ENCODE measurements at places on chromosomes 1 and 21.
A peak's percentile ranks its signal among the peaks of the same experiment; 100 is the strongest.

DNA sequence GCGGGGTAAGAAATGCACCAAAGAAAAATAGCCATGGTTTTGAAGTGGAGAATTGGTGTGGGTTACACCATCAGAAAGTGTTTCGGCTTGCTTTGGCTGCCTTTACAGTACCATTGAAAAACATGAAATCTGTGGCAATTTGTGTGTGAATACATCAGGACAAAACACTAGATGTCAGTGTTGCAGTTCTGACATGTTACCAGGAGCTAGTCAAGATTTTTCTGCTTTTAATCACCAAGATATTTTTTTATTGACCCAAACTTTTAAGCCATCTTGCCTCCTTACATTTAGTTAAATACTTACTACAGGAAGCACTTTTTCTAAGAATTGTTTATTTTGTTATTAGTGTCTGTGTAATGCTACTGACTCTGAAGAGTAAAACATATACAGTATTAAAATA, 14.3 kb downstream of the RRP15 start:
- DNase-seq, result no peak

DNA sequence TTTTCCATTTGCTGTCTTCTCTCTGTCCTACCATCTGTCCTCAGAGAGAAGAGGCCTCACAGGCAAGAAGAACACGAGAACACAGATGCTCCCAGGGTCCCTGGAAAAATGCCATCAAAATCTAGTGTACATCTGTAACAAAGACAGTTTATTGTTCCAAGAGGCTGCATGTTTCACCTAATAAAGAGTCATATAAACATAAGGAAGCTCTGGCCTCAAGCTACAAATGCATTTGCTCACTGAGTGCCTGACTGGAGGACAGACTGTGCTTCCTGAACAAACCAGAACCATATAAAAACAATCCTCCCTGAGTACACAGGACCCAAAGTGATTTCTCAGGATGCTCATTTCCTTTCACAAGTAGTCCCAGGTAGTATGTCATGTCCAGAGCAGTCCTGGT, 76.3 kb upstream of the SLC44A3 start:
- DNase-seq, result no peak

GRCh38 chr1:11384170-11384554, 94.8 kb upstream of the DISP3 start:
- DNase-seq, result no peak

GRCh38 chr1:178503849-178504248, 7.1 kb upstream of the CLEC20A start:
- DNase-seq, result no peak

DNA sequence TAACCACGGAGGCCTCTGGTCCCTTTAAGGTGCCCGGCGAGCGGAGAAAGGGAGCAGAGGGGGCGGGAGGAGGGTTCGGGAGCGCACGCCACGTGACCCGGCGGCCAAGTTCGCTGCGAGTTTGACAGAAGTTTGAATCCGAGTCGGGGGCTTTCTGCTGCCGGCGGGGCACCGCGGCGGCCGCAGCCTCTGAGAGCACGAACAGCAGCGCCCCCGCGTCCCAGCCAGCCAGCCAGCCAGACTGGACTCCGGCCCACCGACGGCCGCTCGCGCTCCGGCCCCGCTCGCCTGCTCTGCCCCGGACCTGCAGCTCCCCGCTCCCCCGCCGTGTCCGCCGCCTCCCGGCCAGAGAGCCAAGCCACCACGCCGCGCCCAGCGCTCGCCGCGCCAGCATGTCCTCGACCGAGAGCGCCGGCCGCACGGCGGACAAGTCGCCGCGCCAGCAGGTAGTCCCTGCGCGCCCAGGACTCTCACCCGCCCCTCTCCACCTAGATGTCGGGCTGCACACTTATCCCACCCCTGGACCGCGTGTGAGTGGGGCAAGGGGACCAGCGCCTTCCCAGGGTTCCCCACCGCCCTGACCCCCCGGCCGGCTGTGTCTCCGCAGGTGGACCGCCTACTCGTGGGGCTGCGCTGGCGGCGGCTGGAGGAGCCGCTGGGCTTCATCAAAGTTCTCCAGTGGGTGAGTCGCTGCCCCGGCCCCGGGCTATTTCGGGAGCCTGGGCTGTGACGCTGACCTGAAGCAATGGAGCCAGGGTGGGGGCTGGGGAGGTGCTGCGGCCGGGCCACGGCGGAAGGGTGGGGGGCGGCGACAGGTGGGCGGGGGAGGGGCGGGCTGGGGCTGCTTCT, at the start of gene SYPL2:
TSS of gene SYPL2 (plus strand) at position 95 of the 849 bp plus-strand sequence. CDS start at position 393, 298 bp downstream.
- DNase-seq, result no peak

- DNase-seq, result no peak
These were observed 38.2 kb downstream of the ITPKB start for GRCh38 chr1:226700861-226701260.

DNA sequence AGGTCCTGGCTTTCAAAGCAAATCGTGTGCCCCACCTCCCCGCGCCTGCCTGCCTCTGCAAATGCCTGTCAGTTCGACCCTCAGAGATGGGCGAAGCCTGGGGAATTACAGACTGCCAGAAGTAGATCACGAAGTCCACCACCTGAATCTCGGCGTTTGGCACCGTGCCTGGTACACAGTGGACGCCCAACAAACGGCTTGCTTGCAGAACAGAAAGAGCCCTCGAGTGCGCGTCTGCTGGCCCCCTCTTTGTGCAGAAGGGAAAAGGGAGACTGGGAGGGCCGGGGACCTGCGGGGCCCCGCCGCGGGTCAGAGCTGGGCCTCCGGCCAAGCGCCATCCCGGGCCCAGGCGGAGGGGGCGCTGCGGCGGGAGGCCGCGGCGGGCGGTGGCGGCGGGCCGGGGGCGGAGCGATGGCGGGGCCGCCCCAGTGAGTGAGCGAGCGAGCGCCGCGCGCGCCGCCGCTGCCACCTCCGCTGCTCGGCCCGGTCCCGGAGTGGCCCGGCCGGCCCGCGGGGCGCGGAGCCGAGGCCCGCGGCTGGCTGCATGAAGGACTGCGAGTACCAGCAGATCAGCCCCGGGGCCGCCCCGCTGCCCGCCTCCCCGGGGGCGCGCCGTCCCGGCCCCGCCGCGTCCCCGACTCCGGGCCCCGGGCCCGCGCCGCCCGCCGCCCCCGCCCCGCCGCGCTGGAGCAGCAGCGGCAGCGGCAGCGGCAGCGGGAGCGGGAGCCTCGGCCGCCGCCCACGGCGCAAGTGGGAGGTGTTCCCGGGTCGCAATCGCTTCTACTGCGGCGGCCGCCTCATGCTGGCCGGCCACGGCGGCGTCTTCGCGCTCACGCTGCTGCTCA, at the start of gene ZDHHC18:
TSS of gene ZDHHC18 (plus strand) at position 428 of the 845 bp plus-strand sequence. CDS start at position 545, 117 bp downstream.
- peak; percentile 71 for DNase-seq

GRCh38 chr1:110059133-110059863, 11.2 kb downstream of the ALX3 start:
- no peak for DNase-seq

GRCh38 chr21:42164818-42165217, 54.1 kb upstream of the ABCG1 start:
- DNase-seq, result no peak

- no peak for DNase-seq
These were observed 61.8 kb downstream of the DUSP10 start for GRCh38 chr1:221680085-221680484.

- no peak for DNase-seq
These were observed 6.2 kb upstream of the SLAMF1 start for GRCh38 chr1:160652924-160653619.

DNA sequence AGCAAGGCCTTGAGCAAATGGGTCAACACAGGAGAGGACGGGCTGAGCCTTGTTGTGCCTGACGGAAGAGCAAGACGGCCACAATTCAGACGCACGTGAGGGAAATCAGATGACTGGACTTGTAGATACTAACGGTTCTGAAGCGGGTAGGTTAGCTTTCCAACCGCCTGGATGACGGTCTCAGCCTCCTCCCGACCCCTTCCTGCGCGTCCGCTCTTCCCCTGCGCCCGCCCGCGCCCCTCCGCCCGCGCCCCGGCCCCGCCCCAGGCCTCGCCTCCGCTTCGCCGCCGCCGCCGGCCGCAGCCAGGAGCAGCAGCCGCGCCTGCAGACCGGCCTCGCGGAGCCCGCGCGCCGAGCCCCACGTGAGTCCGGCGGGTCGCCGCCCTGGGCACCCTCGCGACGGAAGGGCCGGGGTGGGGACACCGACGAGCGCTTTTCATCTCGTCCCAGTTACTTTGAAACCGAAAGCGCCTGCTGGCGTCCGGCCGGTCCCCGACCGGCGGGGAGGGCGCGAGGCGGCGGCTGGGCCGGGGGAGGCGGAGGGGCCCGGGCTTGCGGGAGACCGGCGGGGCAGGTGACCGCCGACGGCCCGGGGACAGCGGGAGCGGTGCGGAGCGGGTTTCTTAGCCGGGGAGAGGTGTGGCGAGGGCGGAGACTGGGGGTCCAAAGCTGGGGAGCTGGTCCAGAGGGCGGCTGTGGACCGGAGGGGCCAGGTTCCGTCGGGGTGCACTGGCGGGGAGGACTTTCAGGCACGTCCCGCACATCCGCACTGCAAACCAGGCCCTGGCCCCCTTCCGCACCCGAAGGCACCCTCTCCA, at the start of gene TRAF5:
TSS of gene TRAF5 (plus strand) at position 306 of the 818 bp plus-strand sequence. CDS start 26,407 bp downstream, outside the sequence.
- DNase-seq, result peak; percentile 47

DNA sequence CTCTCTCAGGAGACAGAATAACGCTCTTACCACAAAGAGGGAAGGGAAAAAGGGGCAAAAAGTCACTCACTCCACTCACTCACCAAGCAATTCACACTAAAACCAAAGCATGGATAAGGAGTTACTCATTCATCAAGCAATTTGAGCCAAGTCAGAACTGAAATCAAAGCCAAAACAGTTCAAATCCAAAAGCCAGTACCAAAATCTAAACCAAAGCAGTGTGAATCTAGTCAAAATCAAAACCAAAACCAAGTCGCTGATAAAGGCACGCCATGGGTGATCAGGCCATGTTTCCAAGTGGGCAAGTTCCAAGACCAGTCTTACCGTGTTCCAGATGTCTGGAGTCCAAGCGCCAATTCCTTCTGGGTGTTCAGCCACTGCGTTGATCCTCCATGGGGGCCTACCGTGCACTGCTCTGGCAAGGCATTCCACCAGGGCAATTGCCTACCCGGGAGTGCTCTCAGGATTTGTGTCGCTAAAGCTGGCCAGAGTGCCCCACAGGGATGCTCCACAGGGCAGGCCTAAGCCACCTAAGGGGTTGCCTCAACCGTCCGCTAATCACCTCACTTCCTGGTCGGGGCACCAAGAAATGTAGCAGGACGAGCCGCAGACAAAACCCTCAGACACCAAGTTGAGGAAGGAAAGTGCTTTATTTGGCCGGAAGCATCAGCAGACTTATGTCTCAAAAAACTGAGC, 142.3 kb downstream of the TRIM33 start:
- DNase-seq, result no peak

- DNase-seq, result no peak
These were observed 82.3 kb upstream of the TIAM1 start for GRCh38 chr21:31426235-31426797.

GRCh38 chr1:119966020-119966419, 69.7 kb upstream of the ADAM30 start:
- DNase-seq, result no peak

DNA sequence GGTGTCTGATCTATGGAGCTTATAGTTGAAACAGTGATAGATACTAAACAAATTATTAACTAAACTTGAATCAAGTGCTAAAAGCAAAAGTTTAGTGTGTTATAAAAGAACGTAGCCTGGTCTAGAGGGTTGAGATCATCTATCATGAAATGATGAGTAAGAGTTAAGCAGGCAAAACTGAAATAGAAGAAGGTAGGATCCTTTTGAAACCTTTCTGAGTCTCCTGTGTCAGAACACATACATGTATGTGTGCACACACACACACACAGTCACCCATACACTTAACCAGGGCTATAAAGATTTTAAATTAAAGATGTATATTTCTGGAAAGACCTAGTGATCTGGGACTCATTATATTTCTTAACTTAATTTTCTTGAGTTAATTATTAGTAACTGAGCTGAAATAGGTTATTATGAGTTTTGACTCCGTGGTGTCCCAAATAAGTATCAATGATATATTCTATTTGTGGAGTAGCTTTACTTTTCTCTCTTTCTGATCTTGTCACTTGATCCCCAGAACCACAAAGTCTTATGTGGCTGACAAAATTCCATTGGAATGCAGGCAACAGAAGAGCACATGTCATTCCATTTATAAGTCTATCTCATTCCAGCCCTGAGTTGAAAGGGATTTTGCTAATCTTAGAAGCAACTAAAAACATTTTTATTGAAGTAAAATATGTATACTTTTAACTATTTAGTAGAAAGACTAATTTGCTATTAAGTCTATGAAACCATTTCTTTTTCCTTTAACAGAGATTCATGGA, 70.7 kb downstream of the PRRX1 start:
- no peak for DNase-seq

DNA sequence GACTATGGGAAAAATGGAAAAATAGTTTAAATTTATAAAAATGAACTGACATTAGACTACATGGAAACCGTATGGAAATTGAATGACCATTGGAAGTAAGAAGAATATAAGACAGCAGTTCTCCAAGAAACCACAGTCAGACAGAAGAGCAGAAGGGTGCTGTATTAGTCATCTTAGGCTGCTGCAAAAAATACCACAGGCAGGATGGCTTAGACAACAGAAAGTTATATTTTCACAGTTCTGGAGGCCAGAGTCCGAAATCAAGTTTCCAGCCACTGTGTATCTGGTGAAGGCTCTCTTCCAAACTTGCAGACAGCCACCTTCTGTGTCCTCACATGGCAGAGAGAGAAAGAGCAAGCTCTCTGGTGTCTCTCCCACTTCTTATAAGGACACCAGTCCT, 175.2 kb downstream of the DSCAM start:
- no peak for DNase-seq

DNA sequence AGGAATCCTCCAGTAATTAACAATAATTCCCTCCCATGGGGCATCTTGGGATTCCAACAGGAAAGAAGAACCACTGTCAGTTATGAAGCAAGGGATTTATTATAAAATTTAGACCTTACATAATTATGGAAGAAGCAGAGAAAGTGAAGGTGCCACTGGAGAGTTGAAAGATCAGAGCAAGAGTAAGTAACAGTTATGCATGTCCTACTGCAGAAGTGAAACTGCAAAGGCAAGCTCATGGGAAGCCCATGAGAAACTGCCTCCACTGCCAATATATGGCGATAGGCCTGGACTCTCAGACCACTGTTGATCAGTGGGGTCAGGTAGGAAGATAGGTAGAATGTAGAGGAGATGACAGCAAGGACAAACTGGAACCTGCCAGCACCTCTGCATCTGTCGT, 123.6 kb upstream of the ZNF648 start:
- DNase-seq, result no peak

DNA sequence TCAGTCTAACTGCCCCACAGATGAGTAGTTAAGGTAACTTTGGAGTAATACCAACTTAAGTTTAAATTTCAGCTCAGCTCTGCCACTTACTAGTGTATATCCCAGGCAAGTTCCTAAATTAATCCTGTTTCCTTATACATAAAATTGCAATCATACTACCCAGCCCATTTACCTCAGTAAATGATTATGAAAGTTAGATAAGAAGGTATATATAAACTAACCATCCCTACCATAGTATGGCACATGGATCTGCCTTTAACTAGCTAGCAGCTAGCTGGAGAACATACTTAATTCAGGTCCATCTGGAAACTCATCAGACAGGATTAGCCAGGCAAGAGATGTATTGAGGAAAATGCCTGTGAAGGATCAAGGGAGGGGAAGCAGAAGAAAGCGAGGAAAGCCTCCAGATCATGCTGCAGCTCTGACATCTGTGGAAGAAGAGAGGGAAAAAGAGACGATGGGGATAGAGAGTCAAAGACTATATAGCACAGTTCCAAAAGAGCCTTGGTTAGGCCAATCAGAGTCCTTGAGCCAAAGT, 8.0 kb upstream of the JAK1 start:
- no peak for DNase-seq

GRCh38 chr1:76147917-76148316, 73.4 kb downstream of the ST6GALNAC3 start:
- DNase-seq, result no peak

Measured in activated effector memory CD4-positive, alpha-beta T cell treated with Interleukin-2 at 50 U/mL for 16 hours (primary cell).